ENCODE measurements at places on chromosomes 1 and 21.

DNA sequence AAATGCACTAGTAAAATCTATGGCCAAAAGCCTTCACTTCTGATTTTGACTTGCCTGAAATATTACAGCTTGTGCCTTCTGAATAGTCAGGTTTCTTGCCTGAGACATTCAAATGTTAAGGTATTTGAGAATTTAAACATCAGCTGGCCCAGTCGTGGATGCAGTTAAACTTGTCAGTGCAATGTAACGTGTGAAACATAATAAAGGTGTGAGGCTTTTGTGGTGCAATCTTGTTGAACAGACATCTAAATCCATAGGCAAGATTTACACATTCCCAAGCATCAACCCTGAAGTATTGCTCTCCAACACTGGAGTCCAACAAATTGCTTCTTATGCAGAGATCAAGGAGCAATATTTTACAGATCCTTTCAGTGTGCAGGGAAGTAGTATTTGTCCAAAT, 4.4 kb downstream of the CCN1 start:
- no peak for DNase-seq

DNA sequence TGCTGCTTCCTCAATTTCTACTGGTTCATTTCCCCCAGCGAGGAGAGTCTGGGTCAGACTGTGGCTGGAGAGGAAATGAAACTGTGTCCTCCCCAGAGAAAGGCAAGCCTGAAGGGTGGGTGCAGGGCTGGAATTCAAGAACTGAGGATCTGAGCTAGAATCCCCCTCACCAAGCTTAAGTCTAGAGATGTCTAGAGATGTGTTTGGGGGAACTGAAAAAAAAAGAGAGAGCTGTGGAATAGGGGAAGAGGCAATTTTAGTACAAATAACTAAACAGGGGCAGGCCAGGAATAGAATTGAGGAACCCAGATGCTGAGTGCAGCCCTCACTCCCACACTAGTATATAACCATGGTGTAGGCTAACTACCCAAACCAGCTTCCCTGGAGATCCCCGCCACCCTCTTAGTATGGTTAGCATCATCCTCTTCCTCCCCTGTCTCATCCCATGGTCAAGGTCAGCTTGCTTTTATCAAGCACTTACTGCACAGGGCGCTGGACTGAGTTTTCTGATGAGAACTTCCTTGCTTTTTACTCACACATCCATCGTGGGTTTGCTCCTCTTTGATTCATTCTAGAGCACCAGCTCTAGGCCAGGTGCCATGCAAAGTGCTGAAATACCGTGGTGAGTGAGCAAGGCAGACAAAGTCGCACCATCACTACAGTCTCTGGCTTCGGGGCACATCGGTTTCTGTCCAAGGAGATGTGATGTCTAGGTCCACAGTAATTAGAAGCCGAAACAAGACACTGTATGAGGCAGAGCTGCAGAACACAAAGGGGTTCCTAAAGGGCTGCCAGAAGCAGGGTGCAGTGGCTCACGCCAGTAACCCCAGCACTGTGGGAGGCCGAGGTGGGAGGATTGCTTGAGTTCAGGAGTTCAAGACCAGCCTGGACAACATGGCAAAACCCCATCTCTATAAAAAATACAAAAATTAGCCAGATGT, 112.9 kb upstream of the IPO9 start:
- DNase-seq: no peak

GRCh38 chr1:55378582-55378981, 163.4 kb upstream of the USP24 start:
- DNase-seq: no peak

GRCh38 chr1:116556289-116557006, 14.4 kb downstream of the CD58 start:
- DNase-seq: no peak

DNA sequence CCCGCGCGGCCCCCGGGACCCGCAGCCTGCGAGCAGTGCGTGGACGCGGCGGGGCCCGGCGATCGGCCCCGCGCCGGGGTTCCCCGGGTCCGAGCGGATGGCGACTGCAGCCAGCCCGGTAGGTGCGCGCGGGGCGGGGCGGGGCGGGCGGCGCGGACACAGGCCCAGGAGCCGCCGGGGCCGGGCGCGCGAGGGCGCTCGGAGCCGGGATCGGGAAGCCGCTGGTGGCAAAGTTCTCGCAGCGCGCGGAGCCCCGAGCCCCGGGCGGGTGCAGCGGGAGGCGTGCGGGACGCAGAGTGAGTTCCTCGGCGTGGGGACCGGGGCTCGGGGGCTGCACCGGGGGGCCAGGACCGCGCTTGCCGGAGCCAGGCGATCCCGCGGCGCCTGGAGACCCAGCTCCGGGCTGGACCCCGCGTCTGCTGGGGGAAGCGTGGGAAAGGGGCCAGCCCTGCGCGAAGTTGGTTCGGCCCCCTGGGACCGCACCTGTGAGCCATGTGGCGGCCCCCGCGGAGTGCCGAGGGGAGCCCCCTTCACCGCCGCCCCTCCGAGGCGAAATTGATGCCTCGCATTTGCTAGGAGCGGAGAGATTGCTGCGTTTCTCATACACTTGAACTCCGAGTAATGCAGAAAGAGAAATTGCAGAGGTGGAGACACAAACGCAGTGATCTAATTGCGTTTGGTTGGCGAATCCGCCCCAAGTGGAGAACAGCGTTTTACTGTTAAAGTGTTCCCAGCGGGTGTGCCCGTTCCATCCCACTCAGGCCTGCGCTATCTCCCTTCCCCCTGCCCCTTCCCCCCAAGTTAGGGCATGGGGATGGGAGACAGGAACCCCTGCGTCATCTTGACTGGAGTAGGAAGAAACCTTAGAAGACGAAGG, 228.9 kb upstream of the TMEM51 start:
- DNase-seq: no peak

- DNase-seq: no peak
Measured at GRCh38 chr1:94004924-94005323, 95.7 kb upstream of the GCLM start.

DNA sequence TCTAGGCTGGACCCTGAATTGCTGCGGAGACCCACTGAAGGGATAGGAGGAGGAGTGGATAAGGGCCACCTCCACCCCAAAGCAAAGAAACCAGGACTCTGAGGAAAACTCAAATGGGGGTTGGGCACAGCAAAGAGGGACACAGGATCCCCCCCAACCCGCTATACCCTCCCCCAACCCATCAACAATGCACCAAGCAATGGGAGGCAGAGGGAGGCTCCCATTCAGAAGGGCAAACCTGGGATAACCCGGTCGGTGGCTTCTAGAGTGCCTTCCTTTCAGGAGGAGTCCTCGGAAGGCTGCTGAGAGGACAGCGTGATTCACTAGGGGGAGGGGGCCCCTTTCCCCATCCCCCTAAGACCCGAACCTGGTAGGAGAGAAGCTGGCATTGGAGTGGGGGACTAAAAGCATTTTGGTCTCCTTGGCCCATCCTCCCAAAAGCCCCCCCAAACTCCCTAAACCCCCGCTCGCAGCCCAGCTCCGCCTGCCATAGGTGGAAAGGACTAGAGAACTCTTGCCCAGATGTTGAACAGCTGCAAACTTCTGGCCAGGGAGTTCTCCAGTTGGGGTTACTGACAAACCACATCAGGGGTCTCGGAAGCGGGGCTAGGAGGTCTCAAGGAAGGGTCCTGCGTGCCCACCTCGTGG, 1.3 kb downstream of the MEF2D start:
- DNase-seq: no peak

DNA sequence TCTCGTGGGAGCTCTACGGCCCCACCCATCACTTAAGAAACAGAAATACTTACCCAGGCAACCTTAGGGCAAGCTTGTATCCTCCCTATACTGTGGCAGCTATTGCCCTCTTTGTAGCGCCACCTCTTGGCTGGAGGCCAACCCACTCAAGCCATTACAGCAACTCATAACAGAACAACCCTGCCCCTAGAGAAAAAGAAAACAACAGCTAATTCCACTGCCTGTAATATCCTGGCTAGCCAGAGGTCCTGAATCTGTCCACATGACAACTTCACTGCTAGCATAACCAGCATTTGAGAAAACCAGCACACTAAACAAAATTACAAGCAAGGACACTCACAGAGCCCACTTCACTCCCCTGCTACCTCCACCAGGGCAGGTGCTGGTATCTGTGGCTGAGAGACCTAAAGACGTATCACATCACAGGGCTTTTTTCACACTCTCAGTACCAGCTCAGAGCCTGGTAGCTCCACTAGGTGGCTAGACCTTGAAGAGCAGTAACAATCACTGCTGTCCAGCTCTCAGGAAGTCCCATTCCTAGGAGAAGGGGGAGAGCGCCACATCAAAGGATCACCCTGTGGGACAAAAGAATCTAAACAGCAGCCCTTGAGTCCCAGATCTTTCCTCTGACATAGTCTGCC, 14.5 kb upstream of the MX1 start:
- no peak for DNase-seq

GRCh38 chr1:156816561-156817328, at the start of gene SH2D2A:
SH2D2A (minus strand) TSS chr1:156816848; CDS start chr1:156816708, 140 bp downstream.
- DNase-seq: no peak

GRCh38 chr1:16091296-16091695, 17.8 kb upstream of the FAM131C start:
- no peak for DNase-seq

- no peak for DNase-seq
Measured at GRCh38 chr1:227572752-227573151, 9.4 kb downstream of the ZNF678 start.

DNA sequence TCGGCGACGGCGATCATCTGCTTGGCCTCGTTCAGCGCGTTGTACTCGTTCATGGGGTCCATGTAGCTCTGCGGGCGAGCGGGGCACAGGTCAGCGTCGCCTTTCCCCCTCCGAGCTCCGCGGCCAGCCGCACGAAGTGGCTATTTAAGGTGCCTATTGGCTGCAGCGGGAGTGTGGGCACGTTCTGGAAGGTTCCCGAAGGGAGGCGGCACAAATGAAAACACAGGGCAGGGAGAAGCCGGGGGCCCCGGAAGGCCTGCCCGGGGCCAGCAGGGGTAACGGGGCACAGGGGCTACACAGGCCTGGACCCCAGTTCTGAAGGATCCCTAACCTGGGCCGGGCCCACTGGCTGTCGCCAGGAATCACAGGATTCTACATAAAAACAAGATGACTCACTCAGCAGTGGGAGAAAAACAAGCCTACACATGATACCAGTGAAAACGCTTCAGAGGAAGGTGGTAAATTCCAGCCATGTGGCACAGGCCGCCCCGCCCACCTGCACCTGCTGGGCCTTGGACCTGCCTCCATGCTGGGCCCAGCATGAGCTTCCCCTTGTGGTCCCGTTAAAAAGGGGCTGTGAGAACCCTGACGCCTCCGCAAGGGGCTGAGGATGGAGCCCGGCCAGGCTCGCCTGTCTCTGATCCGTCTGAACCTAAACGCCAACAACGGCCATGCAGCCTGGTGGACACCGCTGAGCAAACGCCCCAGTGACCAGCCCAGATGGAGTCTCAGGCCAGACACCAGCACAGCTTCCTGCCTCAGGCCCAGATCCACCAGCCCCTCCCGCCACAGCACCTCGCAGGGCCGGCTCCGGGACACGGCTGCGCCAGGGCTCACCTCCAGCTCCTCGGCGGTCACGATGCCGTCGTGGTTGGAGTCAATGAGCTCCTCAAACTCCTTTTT, 3.9 kb upstream of the TNFRSF4 start:
- DNase-seq: no peak

- no peak for DNase-seq
Measured at GRCh38 chr1:95974586-95974985, 740.6 kb downstream of the RWDD3 start.

All from smooth muscle cell of the brain vasculature (primary cell).